ENCODE measurements at places on chromosomes 6 and 20.

- no peak for DNase-seq
These were observed 11.5 kb downstream of the BPI start for GRCh38 chr20:38315290-38315966.

DNA sequence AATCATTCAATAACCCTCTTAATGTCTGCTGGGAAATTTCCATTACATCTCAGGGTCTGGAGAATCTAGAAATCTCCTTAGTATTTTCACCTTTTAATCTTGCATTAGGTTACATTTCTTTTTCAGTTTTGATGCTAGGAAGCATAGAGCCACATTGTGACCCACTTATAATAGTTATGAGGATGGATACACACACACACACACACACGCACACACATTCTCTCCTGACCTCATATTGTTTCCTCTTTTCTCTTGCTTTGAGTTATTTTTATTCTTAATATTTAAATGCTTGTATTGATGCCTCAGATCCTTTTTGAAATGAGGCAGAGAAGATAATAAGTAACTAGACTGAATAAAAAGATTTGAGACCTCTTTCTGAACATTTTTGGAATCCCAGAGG is 128.4 kb downstream of the KLHL32 start:
- no peak for DNase-seq

DNA sequence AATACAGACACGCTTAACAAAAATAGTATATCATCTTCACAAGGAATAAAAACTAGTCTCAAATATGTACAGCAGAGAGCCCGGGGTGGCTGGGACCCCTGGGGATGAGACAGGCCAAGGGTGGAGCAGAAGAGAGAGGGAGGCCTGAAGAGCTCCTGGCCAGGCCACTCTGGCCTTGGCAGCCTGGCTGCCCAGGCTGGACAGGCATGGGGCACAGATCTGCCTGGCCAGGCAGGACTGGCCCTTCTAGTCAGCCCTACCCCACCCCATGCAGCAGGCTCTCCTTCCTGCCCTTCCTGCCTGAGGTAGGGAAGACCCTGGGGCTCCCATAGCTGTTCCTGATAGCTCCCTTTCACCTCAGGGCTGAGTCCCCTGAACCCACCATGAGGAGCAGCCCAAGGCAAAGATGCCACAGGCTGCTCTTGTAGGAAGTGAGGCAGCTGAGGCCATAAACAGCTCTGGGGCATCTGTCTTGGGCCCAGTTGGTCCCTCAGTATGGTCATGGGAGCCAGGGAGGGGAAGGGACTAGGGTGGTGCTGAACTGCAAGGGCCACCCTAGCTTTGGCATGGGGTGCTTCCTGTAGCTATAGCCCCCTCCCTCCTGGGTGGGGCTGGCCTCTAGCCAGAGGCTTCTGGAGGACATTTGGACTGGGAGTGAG is 27.1 kb downstream of the COX4I2 start:
- DNase-seq: no peak

DNA sequence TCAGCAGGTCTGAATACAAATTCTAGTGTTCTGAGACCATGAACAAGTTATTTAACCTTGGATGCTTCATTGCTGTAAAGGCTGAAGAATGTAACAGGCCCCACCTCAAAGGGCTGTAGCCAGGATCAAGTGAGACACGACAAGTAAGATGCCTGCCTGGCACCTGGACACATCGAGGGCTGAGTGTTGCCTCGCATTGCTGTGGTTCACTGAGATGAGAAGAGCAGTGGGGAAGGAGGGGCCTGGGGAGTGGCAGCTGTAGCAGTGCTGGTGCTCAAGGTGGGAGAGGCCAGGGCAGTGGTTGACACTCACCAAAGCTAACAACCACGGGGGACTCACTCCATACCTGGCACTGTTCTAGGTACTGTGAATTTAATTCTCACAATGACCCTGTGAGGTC is 187.8 kb downstream of the KIF16B start:
- DNase-seq: no peak

DNA sequence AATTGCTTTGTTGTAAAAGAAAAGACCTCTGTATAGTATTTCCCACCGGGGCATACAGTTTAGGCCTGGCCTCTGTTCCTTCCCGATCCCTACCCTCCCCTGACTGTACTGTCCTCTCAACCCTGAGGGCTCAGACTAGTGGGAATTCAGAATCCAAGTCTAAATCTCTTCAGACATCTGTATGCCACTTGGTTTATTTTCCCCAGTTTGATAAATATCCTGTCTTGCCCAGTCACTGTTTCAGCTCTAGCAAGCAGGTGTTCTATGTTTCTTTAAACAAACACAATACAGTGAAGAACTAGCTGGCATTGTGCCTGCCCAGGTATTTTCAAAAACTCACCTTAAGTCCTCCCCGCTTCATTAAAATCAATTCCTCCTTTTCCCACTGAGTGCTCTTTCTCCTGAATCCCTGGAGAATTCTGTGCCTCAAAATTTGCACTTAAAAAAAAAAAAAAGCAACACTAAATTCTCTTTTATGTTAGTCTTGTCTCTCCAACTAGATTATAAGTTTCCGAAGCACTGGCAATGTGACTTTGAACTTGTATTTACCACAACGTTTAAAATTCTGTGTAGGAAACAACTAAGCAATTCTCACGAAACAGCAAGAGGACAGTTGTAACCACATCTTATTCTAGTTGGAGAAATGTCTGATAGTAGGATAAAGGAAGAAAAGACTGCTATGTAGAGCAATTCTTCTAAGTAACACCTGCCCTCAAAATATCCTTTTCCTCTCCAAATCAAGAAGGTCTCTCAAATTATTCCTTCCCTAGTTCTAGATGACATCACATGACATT is 112.0 kb upstream of the CARMIL1 start:
- no peak for DNase-seq

DNA sequence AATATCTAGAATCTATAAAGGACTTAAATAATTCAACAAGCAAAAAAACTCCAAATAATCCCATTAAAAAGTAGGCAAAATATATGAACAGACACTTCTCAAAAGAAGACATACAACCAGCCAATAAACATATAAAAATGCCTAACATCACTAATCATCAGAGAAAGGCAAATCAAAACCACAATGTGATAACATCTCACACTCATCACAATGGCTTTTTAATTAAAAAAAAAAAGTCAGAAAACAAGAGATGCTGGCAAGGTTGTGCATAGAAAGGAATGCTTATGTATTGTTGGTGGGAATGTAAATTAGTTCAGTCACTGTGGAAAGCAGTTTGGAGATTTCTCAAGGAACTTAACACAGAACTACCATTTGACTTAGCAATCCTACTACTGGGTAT is 979.6 kb upstream of the MAP3K7 start:
- DNase-seq: no peak

DNA sequence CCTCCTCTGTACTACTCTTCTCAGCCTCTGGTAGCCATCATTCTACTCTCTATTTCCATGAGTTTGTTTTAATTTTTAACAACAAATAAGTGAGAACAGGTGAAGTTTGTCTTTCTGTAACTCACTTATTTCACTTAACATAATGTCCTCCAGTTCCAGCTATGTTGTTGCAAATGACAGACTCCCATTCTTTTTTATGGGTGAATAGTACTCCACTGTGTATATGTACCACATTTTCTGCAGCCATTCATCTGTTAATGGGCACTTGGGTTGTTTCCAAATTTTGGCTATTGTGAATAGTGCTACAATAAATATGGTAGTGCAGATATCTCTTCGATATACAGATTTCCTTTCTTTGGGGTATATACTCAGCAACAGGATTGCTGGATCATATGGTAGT is 73.7 kb upstream of the TNFRSF21 start:
- no peak for DNase-seq

DNA sequence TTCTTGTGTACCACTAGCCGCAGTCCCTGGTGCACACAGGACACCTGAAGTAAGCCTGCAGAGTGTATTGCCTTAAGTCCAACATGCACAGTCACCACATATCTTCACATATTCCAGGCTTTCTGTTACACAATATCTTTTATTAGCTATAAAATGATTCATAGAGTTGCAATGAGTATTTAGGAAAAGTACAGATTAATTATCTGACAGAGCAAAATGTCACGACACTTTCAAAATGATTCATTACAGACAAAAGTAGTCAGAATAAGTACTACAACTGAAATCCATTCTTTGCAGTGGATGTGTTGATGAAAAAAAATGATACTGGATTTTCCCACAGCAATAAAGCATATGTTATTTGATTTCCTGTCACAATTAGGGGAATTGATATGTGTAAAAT is 199.5 kb upstream of the ASCC3 start:
- DNase-seq: no peak

DNA sequence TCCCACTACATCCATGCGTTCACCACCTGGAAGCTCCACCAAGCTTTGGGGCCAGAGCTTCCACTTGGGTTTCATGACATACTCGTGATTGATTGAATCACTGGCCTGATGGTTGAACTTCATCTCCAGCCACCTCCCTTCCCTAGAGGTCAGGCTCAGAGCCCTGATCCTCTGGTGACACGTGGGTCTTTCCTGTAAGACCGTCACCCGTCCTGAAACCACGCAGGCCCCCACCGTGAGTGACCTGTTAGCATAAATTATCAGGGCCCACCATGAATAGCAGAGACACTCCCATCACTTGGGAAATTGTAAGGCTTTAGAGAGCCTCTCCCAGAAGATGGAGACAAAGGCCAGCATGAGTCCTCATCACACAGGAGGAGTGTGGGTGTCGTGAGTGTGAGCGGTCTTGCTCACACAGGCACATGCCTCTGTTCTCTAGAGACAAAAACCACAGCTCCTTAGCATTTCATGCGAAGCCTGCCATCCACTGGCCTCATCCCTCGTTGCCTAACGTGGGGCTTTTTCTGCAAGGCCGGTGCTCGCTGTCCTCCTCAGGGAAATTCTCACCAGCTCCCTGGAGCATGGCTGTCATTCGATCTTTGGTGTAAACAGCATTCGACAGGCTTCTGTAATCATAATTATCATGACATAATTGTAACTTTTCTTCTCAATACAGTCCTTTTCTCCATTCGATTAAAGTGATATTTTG is 65.1 kb upstream of the DUSP22 start:
- DNase-seq: no peak

DNA sequence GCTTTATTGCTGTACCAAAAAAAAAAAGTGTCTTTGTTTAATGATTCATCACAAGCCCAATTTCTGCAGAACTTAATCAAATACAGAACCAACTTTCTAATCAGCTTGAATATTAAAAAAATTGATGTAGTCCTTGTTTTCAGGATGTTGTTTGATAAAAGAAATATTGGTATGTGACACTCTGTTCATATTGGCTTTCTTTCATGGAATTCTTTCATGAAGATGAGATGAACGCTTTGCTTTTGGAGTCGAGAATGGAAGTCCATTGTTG is 184.3 kb downstream of the ZNF217 start:
- no peak for DNase-seq

Measured in heart left ventricle (tissue), 16 donors.